Placental pericyte (primary cell): ENCODE measurements at places on chromosomes 5 and 9. TPM values are rescaled to one million over a fixed set of nuclear protein-coding genes. Genes with fewer than 3 reads are reported as not detected.

The KLHL9 gene
- 25.6 and 42.7 TPM in 2 replicates for total RNA-seq

The ZNF366 gene
- total RNA-seq = not detected in 2 replicates

The TRAF1 gene
- 1.1 and 1.7 TPM in 2 replicates for total RNA-seq

The FOXD4L6 gene
- under 0.01 TPM in 1 of 2 replicates, not detected in the other for total RNA-seq

The CCNI2 gene
- total RNA-seq = not detected in 2 replicates

The UNC13B gene
- total RNA-seq = 28.9 and 35.4 TPM in 2 replicates
